ENCODE measurements at places on chromosomes 13 and 19.

DNA sequence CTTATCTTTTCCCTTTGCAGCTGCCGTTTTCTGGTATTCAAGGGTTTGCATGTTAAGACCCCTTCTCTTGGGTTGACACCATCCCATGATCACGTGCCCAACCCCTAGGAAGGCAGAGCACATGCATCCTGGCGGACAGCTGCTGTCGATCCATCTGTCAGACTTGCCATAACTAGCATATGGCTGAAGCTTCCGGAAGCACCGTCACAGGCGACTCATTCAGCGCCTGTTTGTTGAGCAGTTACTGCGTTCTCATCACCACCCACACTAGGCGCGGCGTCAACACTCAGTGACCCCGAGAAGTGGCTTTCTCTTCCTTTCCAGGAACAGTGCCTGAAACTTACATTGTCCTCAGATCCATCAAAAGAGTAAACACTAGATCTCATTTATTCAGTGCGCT lies 93.6 kb downstream of the SOX1 start:
- peaks cover 51% of the 10 kb centered on the region for H3K27me3 ChIP-seq
- no peaks in the 10 kb centered on the region for H3K36me3 ChIP-seq
- DNase-seq = no peak
- H3K4me3 ChIP-seq = no peak overlapping the region
- H3K27ac ChIP-seq = no peak overlapping the region

DNA sequence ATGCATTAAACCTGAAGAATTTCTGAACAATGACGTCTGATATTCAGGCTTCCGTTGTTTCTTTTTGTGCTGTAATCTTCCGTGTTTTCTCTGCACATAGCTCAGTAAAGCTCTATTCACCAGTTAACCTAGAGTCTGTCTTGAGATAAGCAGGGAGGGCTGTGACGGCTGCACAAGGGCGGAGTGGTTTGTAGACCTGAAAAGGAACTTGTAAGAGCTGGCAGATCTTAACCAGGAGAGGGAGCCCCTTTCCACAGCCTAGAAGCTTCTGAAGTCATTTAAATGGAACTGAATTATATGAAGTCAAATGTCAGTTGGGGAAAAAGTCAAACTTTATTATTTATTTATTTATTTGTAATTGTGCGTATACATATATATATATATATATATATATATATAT lies 27.5 kb downstream of the DPRX start:
- no peak overlapping the region for H3K27ac ChIP-seq
- no peaks in the 10 kb centered on the region for H3K36me3 ChIP-seq
- no peak overlapping the region for H3K4me3 ChIP-seq
- no peak for DNase-seq
- H3K27me3 ChIP-seq = no peaks in the 10 kb centered on the region

DNA sequence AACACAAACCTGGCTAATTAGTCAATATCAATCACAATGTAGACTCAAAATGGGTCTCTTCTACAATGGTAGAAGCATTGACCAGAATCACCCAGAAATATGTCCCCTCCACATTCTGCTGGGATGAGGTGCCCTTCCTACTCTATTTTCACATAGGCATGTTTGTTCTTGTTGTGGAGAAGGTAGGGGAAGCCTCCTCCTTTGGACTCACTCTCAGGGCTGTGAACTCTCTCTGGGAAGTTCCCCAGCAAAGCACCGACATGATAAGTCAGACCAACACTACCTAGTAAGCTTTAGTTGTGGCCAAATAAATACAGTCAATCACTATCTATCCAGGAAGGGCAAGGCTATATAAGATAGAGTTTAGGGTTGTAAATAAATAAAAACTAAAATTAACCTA lies 194.5 kb upstream of the UBL3 start:
- H3K4me1 ChIP-seq = peaks cover 16% of the 10 kb centered on the region
- DNase-seq = no peak
- H3K4me3 ChIP-seq = no peak overlapping the region
- no peak overlapping the region for H3K27ac ChIP-seq

DNA sequence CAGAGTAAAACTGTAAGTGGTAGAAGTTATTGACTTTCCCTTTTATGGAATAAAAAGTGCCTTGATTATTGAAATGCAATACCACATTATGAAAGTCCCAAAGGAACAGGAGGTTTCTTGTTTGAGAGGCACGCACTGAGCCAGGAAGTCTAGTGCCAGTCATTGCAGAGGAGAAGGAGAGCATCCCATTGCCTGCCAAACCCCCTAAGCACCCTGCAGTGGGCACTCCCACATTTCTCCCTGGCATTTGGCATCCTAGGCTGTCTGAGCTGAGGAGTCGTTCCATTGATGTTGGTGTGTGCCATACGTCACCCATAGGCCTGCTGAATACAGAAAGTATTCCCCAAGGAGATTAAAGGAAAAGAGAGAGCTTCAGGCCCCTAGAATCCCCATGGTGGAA lies 85.7 kb upstream of the MBNL2 start:
- H3K27me3 ChIP-seq = peaks cover 11% of the 10 kb centered on the region
- DNase-seq = no peak
- no peak overlapping the region for H3K27ac ChIP-seq
- no peak overlapping the region for H3K4me3 ChIP-seq
- peaks cover 3% of the 10 kb centered on the region for H3K4me1 ChIP-seq

DNA sequence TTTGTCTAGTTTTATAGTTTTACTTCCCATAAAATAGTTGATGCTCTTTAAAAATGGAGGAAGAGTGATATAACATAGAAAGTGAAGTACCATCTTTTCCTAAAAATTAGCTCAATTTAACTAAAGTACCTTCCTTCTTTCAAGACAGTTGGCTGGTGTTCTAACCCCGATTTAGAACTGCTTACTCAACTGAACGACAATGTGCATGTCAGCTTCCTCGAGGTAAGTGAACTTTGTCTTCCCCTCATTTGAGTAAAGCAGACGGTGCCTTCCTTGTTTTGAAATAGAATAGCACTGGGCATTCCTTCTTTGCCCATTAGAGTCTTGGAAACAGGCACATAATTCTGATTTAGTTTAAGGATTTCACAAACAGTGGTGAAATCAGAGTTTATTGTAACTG lies 1519.2 kb downstream of the EFNB2 start:
- no peak overlapping the region for H3K4me3 ChIP-seq
- H3K27me3 ChIP-seq = no peaks in the 10 kb centered on the region
- DNase-seq = no peak
- no peaks in the 10 kb centered on the region for H3K36me3 ChIP-seq
- no peaks in the 10 kb centered on the region for H3K4me1 ChIP-seq

DNA sequence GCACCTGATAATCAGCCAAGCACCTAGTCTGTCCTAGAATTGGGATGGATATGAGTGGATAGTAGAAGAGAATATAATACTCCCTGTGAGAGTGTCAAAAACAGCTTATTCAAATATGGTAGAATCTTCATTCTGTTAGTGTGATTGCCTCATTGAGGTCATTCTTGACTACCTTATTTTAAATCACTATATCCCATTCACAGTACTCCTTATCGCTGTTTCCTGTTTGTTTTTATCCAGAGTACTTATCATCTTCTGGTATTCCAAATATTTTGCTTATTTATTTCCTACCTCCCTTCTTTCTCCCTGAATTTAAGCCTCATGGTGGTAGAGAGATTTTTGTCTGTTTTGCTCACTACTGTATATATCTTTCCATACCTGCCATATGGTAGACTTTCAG lies 9.9 kb downstream of the NDFIP2 start:
- H3K27me3 ChIP-seq = no peaks in the 10 kb centered on the region
- H3K4me1 ChIP-seq = peaks cover 92% of the 10 kb centered on the region
- peaks cover 75% of the 10 kb centered on the region for H3K36me3 ChIP-seq
- no peak for DNase-seq
- peak overlapping the region; percentile 92 for H3K27ac ChIP-seq

- H3K36me3 ChIP-seq = peaks cover 15% of the 10 kb centered on the region
- H3K27ac ChIP-seq = no peak overlapping the region
- DNase-seq = no peak
- peaks cover 41% of the 10 kb centered on the region for H3K4me1 ChIP-seq
- H3K4me3 ChIP-seq = peak overlapping the region; percentile 38
- H3K27me3 ChIP-seq = no peaks in the 10 kb centered on the region
Measured at GRCh38 chr19:17332677-17333581, 1.7 kb downstream of the ANO8 start.

Measured in activated T-cell treated with anti-CD3 and anti-CD28 coated beads, Interleukin-2, amount 50 U/mL, for 24 hours (primary cell).